IMR-90 (cell line): ENCODE measurements at places on chromosomes 13 and 19.
A peak's percentile ranks its signal among the peaks of the same experiment; 100 is the strongest.

DNA sequence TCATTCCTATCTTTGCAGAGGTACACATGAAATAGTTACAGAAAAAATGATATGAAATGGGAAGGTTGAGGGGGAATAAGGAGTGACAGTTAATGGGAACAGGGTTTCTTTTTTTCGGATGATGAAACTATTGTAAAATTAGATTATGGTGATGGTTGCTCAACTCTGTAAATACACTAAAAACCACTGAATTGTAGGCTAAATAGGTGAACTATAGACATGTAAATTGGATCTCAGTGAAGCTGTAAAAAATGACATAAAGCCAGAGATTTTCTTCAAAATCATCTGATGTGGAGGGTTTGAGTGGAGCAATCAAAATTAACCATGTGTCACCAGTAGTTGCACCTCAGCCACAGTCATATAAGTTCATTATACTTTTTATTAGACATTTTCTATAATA is 6.6 kb upstream of the FLT3 start:
- no peaks in the 10 kb centered on the region for H3K36me3 ChIP-seq
- H3K4me1 ChIP-seq, result no peaks in the 10 kb centered on the region
- peaks cover 14% of the 10 kb centered on the region for H3K27me3 ChIP-seq
- H3K4me3 ChIP-seq, result no peak overlapping the region
- no peak overlapping the region for H3K27ac ChIP-seq
- DNase-seq, result no peak

GRCh38 chr19:38324431-38324830 is 4.8 kb downstream of the KCNK6 start:
- peaks cover 19% of the 10 kb centered on the region for H3K36me3 ChIP-seq
- H3K27me3 ChIP-seq, result no peaks in the 10 kb centered on the region
- H3K4me3 ChIP-seq, result no peak overlapping the region
- H3K27ac ChIP-seq, result no peak overlapping the region
- peaks cover 4% of the 10 kb centered on the region for H3K4me1 ChIP-seq
- DNase-seq, result no peak

DNA sequence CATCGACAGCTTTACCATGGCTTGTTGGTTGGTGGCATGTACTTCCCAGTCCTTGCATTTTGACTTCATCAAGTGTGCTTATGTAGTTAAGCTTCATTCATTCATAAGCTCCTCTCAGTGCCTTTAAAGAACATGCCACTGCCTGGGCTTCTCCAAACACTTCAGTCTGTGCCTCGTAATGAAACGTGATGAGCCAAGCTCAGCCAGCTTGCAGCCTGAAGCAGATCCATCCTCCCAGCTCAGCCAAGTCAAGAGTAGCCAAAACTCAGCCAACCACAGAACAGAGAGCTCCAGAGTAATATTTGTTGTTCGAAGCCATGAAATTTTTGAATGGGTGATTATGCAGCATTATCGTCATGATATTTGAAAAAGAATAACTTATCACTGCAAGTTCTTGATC is 989.7 kb downstream of the EFNB2 start:
- H3K27ac ChIP-seq, result no peak overlapping the region
- no peak overlapping the region for H3K4me3 ChIP-seq
- no peaks in the 10 kb centered on the region for H3K27me3 ChIP-seq

GRCh38 chr13:48975101-48975855 is 434 bp upstream of the FNDC3A start:
- peak overlapping the region; percentile 99 for H3K4me3 ChIP-seq
- H3K27me3 ChIP-seq, result no peaks in the 10 kb centered on the region
- peak overlapping the region; percentile 97 for H3K27ac ChIP-seq
- peaks cover 7% of the 10 kb centered on the region; the same call in 1 of the 2 replicates for H3K4me1 ChIP-seq

DNA sequence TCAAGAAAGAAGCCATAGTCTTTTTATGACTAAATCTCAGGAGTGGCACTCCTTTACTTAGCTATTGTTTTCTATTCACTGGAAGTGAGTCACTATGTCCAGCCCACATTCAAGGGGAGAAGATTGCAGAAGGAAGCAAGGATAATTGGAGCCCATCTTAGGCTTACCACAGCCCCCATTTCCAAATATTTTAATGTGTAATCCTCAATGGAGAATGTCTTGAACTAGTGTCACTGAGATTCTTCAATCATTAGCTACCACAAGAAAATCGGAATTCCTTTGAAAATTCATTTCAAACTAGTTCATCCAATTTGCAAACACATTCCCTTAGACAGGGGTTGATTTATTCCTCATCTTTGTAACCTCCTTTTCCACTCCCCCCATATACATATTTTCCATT is 84.7 kb downstream of the DLEU7 start:
- H3K36me3 ChIP-seq, result no peaks in the 10 kb centered on the region
- H3K27me3 ChIP-seq, result peaks cover 18% of the 10 kb centered on the region
- H3K27ac ChIP-seq, result no peak overlapping the region
- DNase-seq, result no peak

- DNase-seq, result peak; percentile 96
- H3K27me3 ChIP-seq, result no peaks in the 10 kb centered on the region
- H3K36me3 ChIP-seq, result peaks cover 37% of the 10 kb centered on the region
These were observed 35.9 kb downstream of the COG3 start for GRCh38 chr13:45500492-45501174.
